ENCODE measurements at places on chromosomes 3 and 15.

DNA sequence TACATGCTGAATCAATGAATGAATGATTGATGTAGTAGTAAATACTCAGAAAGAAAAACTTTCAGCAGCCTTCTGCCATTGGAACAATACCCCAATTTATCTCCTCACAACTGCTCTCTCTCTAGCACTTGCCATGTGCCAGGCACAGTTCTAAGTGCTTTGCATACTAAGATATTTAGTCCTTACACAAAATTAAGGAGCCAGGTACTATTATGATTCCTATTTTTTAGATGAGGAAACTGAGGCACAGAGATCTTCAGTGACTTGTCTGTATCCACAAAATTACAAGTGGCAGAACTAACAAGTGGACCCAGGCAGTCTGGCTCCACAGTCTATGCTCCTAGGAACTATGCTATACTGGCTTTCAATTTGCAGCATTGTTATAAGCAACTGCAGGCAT, 279.2 kb downstream of the LSAMP start:
- no peak for DNase-seq

DNA sequence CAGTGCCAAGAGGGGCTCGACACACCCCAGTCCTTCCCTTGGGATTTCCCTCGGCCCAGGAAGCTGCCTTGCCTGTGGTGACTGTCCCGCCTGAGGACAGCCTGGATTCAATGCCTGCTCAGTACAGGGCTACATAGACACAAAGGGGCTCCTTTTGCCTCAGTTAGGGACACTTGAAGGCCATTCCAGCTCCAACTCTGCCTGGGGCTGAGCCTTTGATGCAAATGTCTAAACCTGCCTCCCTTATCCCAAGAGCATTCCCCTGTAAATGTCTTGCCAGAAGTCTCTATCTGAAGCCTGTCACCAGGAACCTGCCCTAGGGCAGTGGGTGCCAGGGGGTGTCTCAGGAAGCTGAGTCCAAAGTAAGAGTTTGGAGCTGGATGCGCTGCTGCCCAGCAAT, 19.3 kb upstream of the LYSMD4 start:
- no peak for DNase-seq

DNA sequence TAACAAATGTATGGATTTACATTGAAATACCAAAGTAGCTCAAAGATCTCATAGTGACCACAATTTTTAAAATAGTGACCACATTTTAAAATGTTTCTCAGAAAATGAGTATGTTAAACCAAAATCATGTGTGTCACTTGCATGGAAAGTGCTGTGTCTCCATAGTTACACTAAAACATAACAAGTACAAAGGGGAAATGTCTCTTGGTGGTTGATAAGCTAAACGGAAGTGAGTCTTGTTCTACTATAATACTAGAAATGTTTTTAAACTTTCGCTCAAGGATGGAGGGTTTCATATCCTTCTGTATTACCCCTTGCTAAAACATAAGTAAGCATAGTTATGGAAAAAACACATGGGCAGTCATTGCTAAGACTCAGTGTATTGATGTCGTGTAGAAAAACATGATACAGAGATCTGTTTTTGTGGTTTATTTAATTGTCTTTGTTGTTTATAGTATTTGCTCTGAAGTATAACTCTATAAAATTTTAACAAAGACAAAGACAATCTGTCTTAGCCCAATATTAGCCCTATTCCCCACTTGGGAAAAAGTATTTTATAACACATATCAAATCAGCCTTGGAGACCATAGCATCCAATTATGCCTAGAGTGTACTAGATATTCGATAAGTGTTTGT, 27.0 kb upstream of the DENND4A start:
- DNase-seq, result no peak

GRCh38 chr3:53238886-53239285, 16.9 kb downstream of the TKT start:
- DNase-seq, result no peak

- no peak for DNase-seq
Measured at GRCh38 chr3:133851266-133851906, 44.3 kb downstream of the RAB6B start.

DNA sequence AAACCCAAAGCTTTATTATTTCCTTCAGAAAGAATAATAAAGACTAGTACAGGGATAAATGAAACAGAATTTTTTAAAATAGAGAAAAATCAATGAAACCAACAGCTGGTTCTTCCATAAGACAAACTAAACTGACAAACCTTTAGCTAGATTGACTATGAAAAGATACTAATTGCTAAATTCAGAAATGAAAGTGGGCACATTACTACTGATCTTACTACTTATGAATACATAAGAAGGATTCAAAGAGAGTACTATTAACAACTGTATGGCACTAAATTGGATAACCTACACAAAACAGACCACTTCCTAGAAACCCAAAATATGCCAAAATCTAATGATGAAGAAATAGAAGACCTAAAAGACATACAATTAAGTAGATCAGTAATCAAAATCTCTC, 278.2 kb downstream of the ISL2 start:
- no peak for DNase-seq

DNA sequence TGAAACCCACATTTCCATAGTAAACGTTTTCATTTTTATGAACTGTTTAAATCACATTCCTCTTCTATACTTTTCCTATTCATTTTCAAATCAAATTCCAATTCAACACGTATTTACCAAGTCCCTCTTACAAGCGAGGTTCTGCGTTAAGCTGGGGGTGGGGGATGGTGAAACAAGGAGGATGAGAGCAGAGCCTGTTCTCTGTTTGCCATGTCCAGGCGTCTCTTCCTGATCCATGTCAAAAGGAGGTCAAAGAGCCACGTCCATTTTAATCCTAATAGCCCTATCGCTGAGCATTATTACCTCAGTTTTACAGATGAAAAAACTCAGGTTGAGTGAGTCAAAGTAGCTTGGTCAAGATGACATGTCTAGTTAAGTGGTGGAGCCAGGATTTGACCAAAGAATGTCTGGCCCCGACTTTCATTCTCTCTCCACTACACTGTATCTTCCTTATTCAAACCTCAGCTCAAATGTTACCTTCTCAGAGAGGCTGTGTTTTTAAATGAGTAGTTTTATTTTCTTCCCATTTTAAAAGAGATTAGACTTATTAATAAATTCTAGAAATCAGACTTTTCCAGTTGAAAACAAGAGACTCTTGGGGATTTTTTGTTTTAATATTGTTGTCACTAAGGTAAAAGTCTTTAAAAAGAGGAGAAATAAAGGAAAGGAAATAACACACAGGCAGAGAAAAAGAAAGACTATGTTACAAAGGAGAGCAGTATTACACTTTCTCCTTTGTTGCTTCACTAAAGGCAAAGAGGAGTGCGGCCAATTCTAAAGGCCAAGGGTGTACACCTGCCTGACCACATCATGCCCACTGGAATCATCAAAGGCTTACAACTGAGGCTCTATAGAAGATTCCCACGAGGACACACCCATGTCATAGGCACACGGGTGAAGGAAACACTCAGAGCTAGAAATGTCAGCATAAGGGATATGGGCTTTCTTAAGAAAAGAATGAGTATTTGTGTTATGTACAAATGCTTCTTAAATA, 42.4 kb downstream of the MYO5A start:
- DNase-seq, result no peak

GRCh38 chr15:80856400-80856799, 77.2 kb downstream of the CEMIP start:
- DNase-seq, result no peak

DNA sequence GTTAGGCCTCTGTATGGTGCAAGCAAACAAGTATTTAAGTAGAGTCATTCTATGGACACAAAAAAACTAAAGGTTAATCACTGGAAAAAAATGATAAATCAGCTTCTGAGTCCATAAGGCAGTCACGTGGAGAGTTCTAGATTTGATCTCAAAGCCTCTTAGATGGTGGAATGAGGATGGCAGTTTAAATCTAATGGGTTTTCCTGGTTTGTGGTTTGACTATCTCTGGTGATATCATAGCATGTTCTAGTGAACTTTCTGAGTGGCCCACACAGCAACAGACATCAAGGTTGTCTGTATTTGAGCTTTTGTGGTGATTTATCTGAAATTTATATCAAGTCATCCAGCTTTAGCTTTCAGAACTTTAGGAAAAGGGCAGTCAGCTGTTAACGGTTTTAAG, 52.4 kb downstream of the ILDR1 start:
- no peak for DNase-seq

- peak; percentile 70 for DNase-seq
Measured at GRCh38 chr15:64731012-64731804, 44.2 kb downstream of the RBPMS2 start.

GRCh38 chr3:118884748-118885206, 149.9 kb downstream of the IGSF11 start:
- DNase-seq, result peak; percentile 0

GRCh38 chr3:144810160-144810559, 838.5 kb downstream of the DIPK2A start:
- DNase-seq, result no peak

- peak; percentile 2 for DNase-seq
Measured at GRCh38 chr3:28317438-28318022, 31.0 kb upstream of the ZCWPW2 start.

- no peak for DNase-seq
Measured at GRCh38 chr15:77851691-77852090, 219.0 kb upstream of the LINGO1 start.

DNA sequence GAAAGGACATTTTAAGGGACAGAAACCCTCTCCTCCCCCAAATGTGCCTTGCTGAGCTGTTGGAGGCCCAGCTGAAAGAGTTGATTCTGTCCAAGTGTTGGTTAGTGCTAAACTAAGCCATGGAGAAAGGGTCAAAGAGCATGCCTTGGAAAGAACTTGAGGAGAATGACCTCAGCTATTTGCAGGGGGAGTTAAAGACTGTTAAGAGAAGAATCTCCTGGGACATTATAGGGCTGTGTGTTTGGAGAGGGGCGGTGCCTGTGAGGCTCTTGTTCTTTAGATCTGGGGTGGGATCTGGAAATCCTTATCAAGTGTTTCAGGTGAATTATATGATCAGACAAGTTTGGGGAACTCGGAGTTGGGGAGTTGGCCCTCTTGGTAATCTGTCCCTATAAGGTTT, 13.0 kb downstream of the FNDC3B start:
- no peak for DNase-seq

DNA sequence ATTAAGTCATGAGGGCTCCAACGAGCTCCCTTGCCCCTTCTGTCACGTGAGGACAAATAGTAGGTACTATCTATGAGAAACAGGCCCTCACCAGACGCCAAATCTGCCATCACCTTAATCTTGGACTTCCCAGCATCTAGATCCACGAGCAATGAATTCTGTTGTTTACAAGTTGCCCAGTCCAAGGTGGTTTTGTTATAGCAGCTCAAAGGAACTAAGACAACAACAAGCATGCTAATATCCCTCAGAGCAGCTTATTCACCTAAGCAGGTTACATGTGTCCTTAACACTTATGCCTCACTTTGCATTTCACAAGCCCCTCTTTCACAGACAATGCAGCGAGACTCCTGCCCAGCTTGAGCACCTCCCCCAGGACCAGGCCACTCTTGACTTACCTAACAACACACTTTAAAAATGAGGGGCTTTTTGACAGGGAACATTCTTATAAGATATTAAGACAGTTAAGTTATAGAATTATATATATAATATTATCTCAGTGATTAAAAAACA, 219.5 kb downstream of the PLCH1 start:
- DNase-seq, result no peak

- DNase-seq, result peak; percentile 5
Measured at GRCh38 chr15:87033056-87033455, 953.4 kb downstream of the AGBL1 start.

GRCh38 chr3:163773136-163773535, 1305.2 kb downstream of the SI start:
- DNase-seq, result no peak

GRCh38 chr3:151144760-151145159, 58.3 kb downstream of the GPR171 start:
- no peak for DNase-seq

DNA sequence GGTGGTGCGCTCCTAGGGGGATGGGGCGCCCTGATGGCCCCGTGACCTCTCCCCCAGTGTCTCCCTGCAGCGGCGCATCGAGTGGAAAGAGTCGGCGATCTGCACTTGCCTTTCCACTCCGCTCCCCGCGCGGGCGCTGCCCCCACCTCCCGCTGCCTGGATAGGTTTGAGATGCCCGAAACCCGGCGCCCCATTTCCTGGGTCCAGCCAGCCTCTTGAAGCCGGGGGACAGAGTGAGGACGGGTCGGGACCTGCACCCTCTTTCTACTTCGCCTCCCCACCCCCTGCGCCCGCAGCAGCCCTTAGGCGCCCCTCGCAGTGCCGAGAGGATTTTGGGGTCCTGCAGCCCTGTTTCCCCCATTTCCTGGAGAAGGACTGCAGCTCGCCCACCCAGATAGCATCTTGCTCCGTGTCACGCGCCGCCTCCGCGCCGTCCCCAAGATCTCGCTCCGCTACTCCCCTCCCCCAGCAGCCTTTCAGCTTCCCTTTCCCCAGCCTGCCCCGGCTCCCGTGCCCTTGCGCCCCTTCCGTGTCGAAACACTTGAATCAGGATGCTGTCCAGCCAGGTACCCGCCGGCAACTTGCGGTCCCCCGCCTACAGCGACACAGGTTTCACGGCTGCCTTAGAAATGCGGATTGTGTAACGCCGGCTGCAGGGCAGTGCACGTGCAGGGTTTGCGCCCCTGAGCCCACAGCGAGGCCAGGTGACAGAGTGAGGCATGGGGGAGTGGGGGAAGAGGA, 519 bp downstream of the ABHD6 start:
- no peak for DNase-seq

DNA sequence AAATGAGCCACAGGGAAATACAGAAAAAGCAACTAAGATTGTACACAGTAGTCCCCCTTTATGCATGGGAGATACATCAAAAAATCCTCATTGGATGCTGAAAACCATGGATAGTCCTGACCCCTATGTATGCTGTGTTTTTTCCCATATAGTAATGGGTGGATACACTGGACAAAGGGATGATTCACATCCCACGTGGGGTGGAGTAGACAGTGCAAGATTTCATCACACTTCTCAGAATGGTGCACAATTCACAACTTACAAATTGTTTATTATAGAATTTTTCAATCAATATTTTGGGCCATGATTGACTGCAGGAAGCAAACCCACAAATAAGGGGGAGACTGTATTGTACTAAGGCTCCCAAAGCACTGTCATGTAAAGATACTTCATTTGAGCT, 224.4 kb upstream of the STRIT1 start:
- no peak for DNase-seq

- DNase-seq, result no peak
Measured at GRCh38 chr3:119812491-119813058, 30.7 kb downstream of the NR1I2 start.

DNA sequence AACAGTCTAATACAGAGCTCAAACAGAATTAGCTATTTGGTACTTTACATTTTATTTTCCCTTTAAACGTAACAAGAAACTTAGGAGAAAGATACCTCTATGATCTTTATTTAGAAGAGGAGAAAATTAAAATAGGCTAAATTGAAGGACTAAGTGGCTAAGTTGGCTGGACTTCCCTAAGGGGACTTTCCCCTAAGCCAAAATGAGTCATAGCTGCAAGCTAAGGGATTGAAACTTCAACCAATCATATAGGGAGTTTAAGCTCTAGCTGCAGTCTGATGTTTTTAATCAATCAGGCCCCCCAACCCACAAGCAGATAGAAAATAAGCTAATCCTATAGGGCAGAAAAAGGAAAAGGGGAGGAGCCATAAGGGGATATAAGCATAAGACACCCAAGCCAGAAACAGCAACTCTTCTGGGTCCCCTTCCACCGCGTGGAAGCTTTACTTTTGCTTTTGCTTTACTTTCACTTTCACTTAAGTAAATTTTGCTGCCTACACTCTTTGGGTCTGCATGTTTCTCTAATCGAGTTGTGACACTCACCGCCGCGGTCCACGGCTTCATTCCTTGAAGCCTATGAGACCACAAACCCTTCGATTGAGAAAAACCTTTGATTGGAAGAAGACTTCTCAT, 1108.5 kb upstream of the EPHA6 start:
- DNase-seq, result no peak
